ENCODE measurements at places on chromosomes 6 and 20.

DNA sequence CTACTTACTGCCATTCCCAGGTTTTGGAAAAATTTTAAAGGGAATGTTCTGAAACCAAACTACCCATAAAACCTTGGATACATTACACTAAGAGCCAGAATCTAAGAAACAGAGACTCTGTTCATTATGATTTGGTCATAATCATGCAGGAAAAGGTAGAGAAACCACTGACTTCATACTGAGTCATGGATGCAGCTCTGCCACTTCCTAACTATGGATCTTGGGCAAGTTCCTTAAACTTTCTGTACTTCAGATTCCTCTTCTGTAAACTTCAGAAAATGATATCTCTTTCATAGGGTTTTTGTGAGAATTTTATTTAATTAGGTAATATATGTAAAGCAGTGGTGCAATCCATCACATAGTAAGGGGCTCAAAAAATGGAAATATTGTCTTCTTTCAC, 20.0 kb downstream of the PLA2G7 start:
- DNase-seq, result no peak

GRCh38 chr6:132289756-132290155, 111.5 kb downstream of the MOXD1 start:
- no peak for DNase-seq

GRCh38 chr6:74931558-74931957, 274.3 kb downstream of the COL12A1 start:
- no peak for DNase-seq

GRCh38 chr6:44386929-44387345, 569 bp upstream of the CDC5L start:
- no peak for DNase-seq

GRCh38 chr6:127415096-127415495, 44.1 kb downstream of the KIAA0408 start:
- no peak for DNase-seq

- no peak for DNase-seq
These were observed 13.0 kb downstream of the PCK1 start for GRCh38 chr20:57573894-57574293.

DNA sequence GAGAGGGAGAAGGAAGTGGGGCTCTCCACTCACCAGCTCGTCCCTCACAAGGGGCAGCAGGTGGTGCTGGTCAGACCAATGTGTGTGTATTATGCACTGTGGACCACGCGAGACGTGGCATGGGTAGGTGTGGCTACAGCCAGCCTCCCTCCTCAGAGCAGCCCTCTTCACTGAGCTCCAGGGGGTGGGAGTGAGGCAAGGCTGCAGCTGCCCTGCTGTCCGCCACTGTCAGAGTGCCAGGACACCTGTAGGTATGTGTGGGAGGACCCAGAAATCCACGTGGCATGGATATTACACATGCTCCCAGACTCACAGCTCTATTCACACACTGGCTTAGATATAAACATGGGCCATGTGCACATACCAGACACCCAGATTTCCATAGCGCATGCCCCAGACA, 90.3 kb downstream of the VEGFA start:
- no peak for DNase-seq

DNA sequence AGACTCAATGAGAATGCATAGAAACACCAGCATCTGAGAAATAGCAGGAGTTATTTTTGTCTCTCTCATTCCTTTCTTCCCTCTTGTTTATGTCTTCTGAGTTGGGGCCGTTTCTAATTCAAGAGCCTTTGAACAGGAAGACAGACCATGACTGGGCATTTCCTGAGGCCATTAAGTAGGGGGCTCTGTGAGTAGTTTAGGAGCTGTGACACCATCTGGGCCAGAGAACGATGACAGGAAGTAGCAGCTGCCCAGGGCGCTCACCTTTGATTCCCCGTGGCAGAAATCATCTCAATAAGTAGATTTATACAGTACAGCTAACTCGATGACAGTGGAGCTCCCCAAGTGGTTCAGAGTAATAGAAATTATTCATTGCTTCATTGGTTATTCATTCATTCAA, 298.4 kb upstream of the PLN start:
- DNase-seq, result no peak

Measured in SW 1271 (cell line).